Endodermal cell (in vitro differentiated cells): ENCODE measurements at places on chromosomes 1 and 21. TPM values are rescaled to one million over a fixed set of nuclear protein-coding genes. Genes with fewer than 3 reads are reported as not detected.

VSIG8 gene
- total RNA-seq = not detected in 3 replicates

RXRG gene
- total RNA-seq = 9.8 and 13.1 TPM in 2 replicates

LMX1A gene
- 0.13 to 2.7 TPM (median 0.21 TPM) in 3 replicates for total RNA-seq

POU2F1 gene
- 49.4 to 59.3 TPM (median 57.3 TPM) in 3 replicates for total RNA-seq

GPN2 gene
- 28.7 to 38.5 TPM (median 32.3 TPM) in 3 replicates for total RNA-seq

MAEL gene
- 0.16 TPM in 1 of 2 replicates, not detected in the other for total RNA-seq

PDZK1 gene
- 47.6 to 51.8 TPM (median 49.7 TPM) in 3 replicates for total RNA-seq

ADAM30 gene
- total RNA-seq = not detected in 3 replicates

PM20D1 gene
- total RNA-seq = not detected in 2 replicates

ACTN2 gene
- 0.77 and 0.79 TPM in 2 replicates for total RNA-seq

RSPH1 gene
- 1.6 and 1.8 TPM in 2 replicates for total RNA-seq

DNA sequence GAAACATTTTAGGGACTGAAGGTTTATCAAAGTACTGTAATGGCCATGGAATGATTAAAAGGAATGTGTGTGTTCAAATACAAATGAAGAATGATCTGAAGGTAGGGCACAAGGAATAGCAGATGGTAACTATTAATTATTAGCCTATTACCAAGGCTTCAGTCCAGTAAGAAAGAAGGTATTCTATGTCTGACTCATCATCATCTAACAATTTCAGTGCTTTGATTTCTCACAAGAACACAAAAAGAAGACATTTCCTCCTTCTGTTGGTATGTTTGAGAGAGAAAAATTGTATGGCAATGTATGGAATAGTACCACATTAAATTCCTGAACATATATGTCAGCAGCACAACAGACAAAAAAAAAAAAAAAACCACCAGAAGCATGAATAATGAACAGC is 57.5 kb downstream of the TYW3 start:
- DNase-seq = no peak

GRCh38 chr1:187046293-187046692 is 217.5 kb downstream of the PLA2G4A start:
- DNase-seq = peak; percentile 47

GRCh38 chr1:19477284-19478249 is 7.8 kb downstream of the CAPZB start:
- no peak for DNase-seq

DNA sequence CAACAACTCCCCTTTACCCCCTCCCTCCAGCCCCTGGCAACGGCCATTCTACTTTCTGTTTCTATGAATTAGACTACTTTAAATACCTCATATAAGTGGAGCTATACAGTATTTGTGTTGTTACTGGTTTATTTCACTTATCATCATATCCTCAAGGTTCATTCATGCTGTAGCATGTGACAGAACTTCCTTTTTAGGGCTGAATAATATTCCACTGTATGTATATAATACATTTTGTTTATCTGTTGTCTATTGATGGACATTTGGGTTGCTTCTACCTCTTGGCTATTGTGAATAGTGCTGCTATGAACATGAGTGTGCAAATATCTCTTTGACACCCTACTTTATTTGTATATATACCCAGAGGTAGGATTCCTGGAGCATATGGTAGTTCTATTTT is 2.2 kb downstream of the NHLH1 start:
- DNase-seq = no peak

GRCh38 chr1:78370356-78370755 is 120.4 kb upstream of the PTGFR start:
- DNase-seq = no peak

GRCh38 chr1:233620065-233620464 is 6.2 kb downstream of the KCNK1 start:
- no peak for DNase-seq

GRCh38 chr1:154983776-154984466 is 777 bp downstream of the FLAD1 start:
- no peak for DNase-seq

DNA sequence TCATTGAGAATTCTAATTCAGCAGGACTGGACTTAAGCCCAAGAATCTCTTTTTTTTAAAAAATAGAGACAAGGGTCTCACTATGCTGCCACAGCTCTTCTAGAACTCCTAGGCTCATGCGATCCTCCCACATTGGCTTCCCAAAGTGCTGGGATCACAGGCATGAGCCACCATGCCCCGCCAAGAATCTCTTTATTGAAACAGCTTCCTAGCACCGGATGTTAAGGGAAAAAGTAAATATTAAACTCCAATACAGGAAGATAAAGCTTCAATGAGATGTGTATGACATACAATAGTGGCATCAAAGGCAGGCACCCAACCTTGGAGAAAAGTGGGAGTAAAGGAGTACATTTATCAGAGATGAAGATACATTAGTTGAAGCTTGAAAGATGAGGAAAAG is 25.5 kb downstream of the PUM1 start:
- no peak for DNase-seq

DNA sequence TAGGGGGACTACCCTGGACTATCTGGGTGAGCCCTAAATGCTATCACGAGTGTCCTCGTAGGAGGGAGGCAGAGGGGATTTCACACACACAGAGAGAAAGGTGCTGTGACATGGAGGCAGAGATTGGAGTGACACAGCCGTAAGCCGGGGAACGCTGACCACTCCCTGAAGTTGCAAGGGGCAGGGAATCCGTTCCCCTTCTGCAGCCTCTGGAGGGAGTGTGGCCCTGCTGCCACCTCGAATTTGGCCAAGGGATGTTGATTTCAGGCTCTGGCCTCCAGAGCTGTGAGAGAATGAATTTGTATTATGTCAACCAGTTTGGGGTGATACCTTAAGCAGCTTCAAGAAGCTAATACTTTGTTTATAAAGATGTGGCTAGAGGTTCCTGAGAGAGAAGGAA is 137.7 kb downstream of the ACTL8 start:
- peak; percentile 42 for DNase-seq

GRCh38 chr1:185680453-185680852 is 53.7 kb upstream of the HMCN1 start:
- DNase-seq = no peak

GRCh38 chr1:181626279-181626938 is 143.1 kb downstream of the CACNA1E start:
- DNase-seq = no peak

- peak; percentile 72 for DNase-seq
These were observed 182.4 kb downstream of the DISC1 start for GRCh38 chr1:231808990-231809389.

DNA sequence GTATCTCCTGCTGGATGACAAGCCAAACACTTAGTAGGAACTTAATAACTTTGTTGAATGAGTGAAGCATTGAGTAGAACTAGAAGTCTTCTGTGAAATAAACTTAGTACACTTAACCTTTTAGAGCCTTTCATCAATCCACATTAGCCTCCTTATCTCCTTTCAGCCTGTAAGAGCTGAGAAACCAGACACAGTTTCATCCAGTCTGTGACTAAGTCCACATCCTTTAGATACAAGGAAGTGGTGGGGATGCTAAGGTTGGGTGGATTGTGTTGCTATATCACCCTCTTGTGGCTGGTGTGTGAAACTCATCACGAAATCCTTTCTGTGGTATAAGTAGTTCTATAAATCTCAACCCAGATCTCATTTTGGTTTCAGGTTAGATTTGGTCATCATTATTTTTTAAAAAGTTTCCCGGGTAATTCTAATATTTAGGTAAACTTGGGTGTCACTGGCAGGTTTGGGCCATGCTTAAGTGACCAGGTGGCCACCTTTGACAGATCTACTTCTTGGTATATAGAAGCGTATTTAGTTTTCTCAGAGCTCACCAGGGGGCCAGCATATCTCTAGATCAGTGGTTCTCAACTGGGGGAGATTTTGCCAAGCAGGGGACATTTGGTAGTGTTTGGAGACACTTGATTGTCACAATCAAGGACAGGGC is 27.8 kb upstream of the CD84 start:
- DNase-seq = peak; percentile 71

DNA sequence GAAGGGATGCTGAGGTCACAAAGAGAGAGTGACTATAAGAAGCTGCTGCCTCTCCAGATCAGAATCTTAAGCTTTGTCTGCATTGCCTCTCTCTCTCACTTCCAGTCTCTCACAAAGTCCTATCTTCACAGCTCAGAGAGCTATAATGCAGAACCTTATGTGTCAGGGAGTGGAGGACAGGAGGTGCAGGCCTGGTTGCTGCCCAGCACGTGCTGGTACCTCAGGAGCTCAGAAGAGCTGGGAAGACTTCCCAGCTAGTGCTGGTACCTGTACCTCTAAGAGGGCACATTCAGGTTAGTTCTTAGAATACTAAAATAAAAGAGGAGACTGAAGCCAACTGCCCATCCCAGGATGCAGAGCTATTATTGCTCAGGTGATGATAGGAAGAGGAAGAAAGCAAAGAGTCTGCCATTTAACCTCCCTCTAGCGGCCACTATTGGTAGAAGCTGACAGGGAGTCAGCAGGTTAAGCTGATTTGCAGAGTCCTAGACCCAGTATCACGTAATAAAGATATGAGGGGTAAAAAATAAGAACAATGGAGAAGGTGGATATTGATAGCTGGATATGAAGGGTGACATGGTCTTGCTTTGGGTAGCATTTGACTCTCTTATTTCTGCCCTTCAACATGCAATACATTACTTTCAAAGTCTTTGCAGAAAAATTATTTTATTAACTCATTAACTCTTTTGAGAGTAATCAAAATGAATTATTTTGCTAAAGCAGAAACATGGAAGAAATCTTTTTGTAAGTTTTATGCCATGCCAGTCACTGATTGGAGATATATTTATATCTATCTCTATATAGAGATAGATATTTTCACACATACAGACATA is 138.1 kb upstream of the HMCN1 start:
- DNase-seq = peak; percentile 87

- no peak for DNase-seq
These were observed 277.6 kb downstream of the PTBP2 start for GRCh38 chr1:96999191-96999590.

GRCh38 chr1:67937010-67937409 is 103.7 kb upstream of the GNG12 start:
- DNase-seq = no peak

GRCh38 chr1:109880971-109881894 is 29.4 kb upstream of the CSF1 start:
- DNase-seq = no peak
